ENCODE measurements at places on chromosomes 6 and 20. TPM values are rescaled to one million over a fixed set of nuclear protein-coding genes. Genes with fewer than 3 reads are reported as not detected.
A peak's percentile ranks its signal among the peaks of the same experiment; 100 is the strongest.

DNA sequence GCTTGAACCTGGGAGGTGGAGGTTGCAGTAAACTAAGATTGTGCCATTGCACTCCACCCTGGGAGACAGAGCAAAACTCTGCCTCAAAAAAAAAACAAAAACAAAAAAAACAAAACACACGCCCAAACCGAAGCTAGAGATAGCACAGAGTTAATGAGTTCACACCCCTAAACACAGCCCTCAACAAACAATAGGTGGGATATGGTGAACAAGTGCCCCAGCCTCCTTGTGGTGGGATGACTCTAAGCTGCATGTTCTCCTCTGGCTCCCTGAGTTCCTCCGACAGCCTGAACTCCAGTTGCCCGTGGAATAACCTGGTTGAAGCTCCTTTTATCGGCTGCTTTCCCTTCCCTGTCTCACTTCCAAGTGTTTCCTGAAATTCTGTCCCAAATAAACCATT is 22.1 kb upstream of the DSN1 start:
- H3K27me3 ChIP-seq = no peaks in the 10 kb centered on the region
- H3K4me1 ChIP-seq = no peaks in the 10 kb centered on the region
- no peak overlapping the region for H3K4me3 ChIP-seq
- no peak for DNase-seq
- H3K27ac ChIP-seq = no peak overlapping the region
- peaks cover 41% of the 10 kb centered on the region for H3K36me3 ChIP-seq

DNA sequence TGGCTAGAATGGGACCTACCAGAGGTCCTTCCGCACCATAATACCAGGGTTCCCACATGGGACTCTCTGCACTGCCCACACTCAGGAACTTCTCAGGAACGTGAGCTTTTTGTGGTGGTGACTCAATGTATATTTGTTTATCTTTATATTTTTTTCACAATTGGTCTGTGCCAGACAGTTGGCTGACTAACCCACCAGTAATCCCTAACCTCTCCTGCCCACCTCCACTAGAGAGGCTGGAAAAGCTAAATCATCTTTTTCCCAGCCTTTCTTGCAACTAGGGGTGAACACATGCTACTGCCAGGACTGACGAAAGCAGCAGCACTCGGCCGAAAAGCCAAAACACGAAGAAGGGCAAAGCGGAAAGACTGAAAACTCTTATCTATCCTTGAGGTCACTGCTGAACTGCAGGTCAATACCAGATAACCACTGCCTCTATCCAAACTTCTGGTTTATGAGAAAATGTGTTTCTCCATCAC is 112.9 kb downstream of the TRERF1 start:
- no peak overlapping the region for H3K27ac ChIP-seq
- H3K27me3 ChIP-seq = no peaks in the 10 kb centered on the region
- H3K4me1 ChIP-seq = no peaks in the 10 kb centered on the region
- no peaks in the 10 kb centered on the region for H3K36me3 ChIP-seq
- no peak for DNase-seq
- no peak overlapping the region for H3K4me3 ChIP-seq

GRCh38 chr6:2951728-2952127 is 19.6 kb downstream of the SERPINB6 start:
- no peaks in the 10 kb centered on the region for H3K36me3 ChIP-seq
- H3K27ac ChIP-seq = no peak overlapping the region
- peaks cover 4% of the 10 kb centered on the region for H3K4me1 ChIP-seq
- DNase-seq = peak; percentile 52

- H3K4me3 ChIP-seq = peak within 1 kb of the TSS; percentile 100
- peak within 1 kb of the TSS; percentile 98 for H3K27ac ChIP-seq
- peaks cover 38% of the 10 kb centered on the region for H3K36me3 ChIP-seq
- peak; percentile 93 for DNase-seq
- H3K4me1 ChIP-seq = peaks cover 33% of the 10 kb centered on the region
Measured at GRCh38 chr6:159044899-159045727, at the start of gene TAGAP. Gene TAGAP (minus strand): TSS chr6:159044991. CDS start chr6:159044146, 845 bp downstream.

- H3K4me3 ChIP-seq = no peak overlapping the region
- no peaks in the 10 kb centered on the region for H3K36me3 ChIP-seq
- DNase-seq = no peak
- H3K27me3 ChIP-seq = no peaks in the 10 kb centered on the region
- H3K4me1 ChIP-seq = no peaks in the 10 kb centered on the region
- no peak overlapping the region for H3K27ac ChIP-seq
Measured at GRCh38 chr6:169101981-169102380, 151.7 kb downstream of the THBS2 start.

GRCh38 chr6:125674230-125674629 is 75.2 kb upstream of the HEY2 start:
- no peaks in the 10 kb centered on the region for H3K36me3 ChIP-seq
- no peaks in the 10 kb centered on the region for H3K4me1 ChIP-seq
- no peak for DNase-seq
- no peak overlapping the region for H3K4me3 ChIP-seq
- no peaks in the 10 kb centered on the region for H3K27me3 ChIP-seq

DNA sequence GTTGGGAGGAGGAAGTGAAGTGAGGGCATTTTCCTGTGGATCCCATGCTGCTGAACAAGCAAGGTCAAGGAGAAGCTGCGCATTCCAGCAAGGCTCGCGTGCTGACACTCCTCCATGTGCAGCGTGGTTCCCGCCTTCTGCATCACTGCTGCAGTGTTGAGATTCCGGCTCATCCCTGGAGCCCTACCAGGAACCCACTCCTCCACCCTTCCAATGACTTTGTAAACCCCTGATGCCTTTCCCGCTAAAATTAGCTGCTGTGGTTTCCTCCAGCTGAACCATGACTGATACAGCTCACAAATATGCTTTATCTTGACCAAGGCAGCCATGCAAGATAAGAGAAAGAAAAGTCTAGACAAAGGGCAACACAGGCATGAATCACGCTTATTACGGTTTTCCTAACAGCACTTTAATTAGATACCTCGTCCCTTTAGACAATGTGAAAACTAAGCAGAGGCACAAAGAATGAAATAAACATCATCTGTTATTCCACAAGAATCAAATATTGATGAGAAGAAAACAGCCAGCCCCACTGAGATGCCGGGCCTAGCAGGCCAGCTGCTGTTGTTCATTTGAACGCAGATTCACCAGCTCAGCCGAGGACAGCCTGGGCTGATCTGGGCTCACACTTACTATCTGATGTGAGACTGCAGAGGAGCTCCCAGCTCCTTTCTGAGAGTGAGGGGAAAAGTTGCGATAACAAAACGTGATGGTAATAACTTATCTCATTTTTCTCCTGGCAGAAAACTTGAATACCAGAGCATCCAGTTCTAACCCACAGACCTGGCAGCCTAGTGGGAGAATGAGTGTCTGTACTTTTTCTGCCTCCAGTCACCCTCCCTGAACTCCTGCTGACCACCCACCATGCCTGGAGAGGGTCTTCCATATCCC is 14.2 kb upstream of the BNIP5 start:
- no peak overlapping the region for H3K4me3 ChIP-seq
- no peaks in the 10 kb centered on the region for H3K27me3 ChIP-seq
- H3K4me1 ChIP-seq = no peaks in the 10 kb centered on the region
- no peak for DNase-seq

GRCh38 chr6:124994648-124995047 is 32.4 kb downstream of the RNF217 start:
- DNase-seq = no peak
- no peaks in the 10 kb centered on the region for H3K27me3 ChIP-seq
- H3K36me3 ChIP-seq = no peaks in the 10 kb centered on the region
- H3K4me3 ChIP-seq = no peak overlapping the region
- no peak overlapping the region for H3K27ac ChIP-seq
- no peaks in the 10 kb centered on the region for H3K4me1 ChIP-seq

GRCh38 chr6:106448000-106448426 is 87.5 kb downstream of the CRYBG1 start:
- peak overlapping the region; percentile 64 for H3K27ac ChIP-seq
- H3K4me1 ChIP-seq = peaks cover 19% of the 10 kb centered on the region
- H3K4me3 ChIP-seq = no peak overlapping the region
- no peaks in the 10 kb centered on the region for H3K36me3 ChIP-seq
- DNase-seq = peak; percentile 76
- peaks cover 3% of the 10 kb centered on the region for H3K27me3 ChIP-seq

GRCh38 chr6:170288091-170288631 is 2.7 kb downstream of the DLL1 start:
- DNase-seq = no peak
- H3K36me3 ChIP-seq = no peaks in the 10 kb centered on the region
- peaks cover 36% of the 10 kb centered on the region for H3K4me1 ChIP-seq
- H3K27ac ChIP-seq = no peak overlapping the region

GRCh38 chr20:48711696-48712464 is 115.9 kb downstream of the PREX1 start:
- H3K27me3 ChIP-seq = no peaks in the 10 kb centered on the region
- H3K4me1 ChIP-seq = peaks cover 78% of the 10 kb centered on the region
- no peak overlapping the region for H3K4me3 ChIP-seq

DNA sequence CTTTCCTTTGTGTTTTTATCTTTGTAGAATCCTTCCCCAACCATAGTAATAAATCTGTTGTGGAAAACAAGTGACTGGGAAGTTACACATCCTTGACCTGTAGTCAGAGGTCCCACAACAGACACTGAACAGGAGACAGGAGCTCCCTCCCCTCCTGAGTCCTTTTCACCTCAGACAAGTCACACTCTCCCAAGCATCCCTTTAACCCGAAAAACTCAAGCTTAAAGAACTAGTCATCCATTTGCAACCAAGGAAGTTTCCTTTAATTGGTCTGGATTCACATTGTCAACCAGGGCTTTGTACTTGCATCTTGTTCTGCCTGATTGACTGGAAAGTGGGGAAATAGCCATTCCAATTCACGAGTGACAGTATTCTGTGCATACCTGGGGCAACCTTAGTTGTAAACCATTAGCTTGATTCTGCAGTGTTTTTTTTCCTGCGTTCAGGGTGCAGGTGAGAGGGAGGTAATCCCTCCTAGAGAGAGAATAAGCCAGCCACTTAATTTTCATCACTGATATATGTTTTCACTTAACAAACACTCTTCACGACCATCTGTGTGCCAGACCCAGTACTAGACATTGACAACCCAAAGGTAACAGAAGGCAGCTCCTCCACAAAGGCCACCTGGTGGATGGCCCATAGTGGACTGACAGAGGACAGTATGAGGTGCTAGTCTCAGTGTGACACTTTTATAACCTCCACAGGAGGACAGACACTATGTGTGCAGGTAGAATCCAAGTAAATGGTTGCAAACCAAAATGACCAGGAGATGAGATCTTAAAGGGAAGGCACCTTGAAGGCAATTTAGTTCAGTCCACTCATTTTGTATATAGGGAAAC is 112.4 kb downstream of the SLX4IP start:
- no peaks in the 10 kb centered on the region for H3K36me3 ChIP-seq
- DNase-seq = no peak
- H3K27me3 ChIP-seq = no peaks in the 10 kb centered on the region
- peaks cover 5% of the 10 kb centered on the region for H3K4me1 ChIP-seq

DNA sequence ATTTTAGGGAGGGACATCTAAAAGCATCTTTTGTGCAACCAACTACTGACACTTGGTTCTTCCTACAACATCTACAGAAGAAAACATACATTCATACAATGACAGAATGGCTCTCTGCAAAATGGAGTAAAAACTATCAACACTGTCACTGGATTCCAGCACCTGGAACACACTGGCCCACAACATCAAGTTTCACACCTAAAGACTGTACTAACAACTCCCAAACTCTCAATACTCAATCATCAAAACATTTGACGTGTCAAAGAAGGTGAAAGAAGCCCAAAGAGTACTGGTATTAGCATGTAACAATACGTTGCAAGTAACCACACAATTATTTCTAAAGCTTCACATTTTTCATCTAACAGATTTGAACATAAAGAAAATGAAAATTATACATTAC is 2.1 kb downstream of the CPNE1 start:
- peaks cover 48% of the 10 kb centered on the region for H3K4me1 ChIP-seq
- H3K27ac ChIP-seq = peak overlapping the region; percentile 96
- H3K4me3 ChIP-seq = no peak overlapping the region
- H3K27me3 ChIP-seq = no peaks in the 10 kb centered on the region
- no peak for DNase-seq

- peak within 1 kb of the TSS; percentile 80 for H3K4me3 ChIP-seq
- peak; percentile 92 for DNase-seq
- H3K27ac ChIP-seq = no peak within 1 kb of the TSS
- peaks cover 5% of the 10 kb centered on the region for H3K36me3 ChIP-seq
- no peaks in the 10 kb centered on the region for H3K27me3 ChIP-seq
Measured at GRCh38 chr20:63272105-63273058, at the start of gene ARFGAP1. Gene ARFGAP1 (plus strand): TSS chr20:63272813. CDS start chr20:63275581, 2,768 bp downstream.

DNA sequence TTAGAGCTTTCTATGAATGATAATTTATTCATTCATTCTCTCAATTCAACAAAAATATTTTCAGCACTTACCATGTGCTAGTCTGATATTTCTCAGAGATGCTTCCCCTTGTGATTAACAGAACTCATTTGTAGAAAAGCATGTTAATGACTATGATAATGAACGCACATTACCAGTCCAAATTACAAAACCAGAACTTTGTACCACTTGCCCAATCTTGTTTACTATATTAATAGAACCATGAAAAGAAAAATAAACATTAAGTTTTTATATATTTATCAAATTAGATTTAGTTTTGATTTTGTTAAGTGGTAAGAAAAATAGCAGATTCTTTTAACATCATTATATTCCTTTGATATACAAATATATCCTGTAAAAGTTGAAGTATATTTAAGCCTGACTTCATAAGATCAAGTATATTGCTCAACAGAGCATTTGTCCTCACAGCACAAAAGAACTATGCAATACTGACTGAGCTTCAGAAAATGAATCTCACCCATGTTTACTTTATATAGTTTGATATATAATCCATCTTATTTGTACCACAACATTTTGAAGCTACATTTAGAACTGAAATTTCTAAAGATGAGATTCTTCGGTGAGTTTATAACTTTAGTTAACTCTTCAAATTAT is 48.9 kb downstream of the TMEM244 start:
- H3K4me1 ChIP-seq = no peaks in the 10 kb centered on the region
- H3K27me3 ChIP-seq = no peaks in the 10 kb centered on the region
- H3K4me3 ChIP-seq = no peak overlapping the region

DNA sequence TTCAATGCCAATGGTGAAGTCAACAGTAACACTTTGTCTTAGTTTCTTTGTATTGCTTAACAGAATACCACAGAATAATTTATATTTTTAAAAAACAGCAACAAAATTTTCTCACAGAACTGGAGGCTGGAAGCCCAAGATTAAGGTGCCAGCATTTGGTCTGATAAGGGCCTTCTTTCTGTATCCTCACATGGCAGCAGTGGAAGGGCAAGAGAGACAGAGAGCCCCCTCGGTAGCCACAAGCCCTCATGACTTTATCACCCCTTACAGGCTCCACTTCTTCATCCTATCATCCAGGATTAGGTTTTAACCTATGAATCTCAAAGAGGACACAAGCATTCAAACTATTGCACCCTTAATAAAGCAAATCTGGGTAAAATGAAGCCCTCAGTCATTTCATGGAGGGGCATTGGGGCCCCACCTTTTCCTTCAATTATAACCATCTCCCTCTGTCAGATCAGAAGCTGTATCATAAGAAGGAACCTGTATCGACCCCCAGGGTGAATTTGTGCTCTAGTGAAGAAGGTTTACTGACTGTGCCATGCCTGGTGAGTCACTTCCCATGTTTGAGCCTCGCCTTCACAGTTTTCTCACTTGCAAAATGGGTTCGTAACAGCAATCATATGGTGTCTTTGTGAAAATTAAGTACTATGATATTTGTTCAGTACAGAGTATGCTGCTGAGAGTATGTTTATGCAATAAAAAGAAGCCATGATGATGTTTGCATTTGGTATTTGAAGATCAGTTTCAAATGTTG is 178.2 kb downstream of the LRFN2 start:
- H3K4me3 ChIP-seq = no peak overlapping the region
- no peaks in the 10 kb centered on the region for H3K27me3 ChIP-seq
- DNase-seq = no peak
- no peak overlapping the region for H3K27ac ChIP-seq

The BHLHE23 gene
- not detected for total RNA-seq

The PRDM1 gene
- 6.9 TPM for total RNA-seq

The TCP11 gene
- total RNA-seq = not detected

The SAPCD1 gene
- 11.1 TPM for total RNA-seq

The SOBP gene
- 1.3 TPM for total RNA-seq

The SLC35F1 gene
- total RNA-seq = not detected

Data from B cell (primary cell).